Fibroblast of villous mesenchyme (primary cell): ENCODE measurements at places on chromosomes 11 and 22.

DNA sequence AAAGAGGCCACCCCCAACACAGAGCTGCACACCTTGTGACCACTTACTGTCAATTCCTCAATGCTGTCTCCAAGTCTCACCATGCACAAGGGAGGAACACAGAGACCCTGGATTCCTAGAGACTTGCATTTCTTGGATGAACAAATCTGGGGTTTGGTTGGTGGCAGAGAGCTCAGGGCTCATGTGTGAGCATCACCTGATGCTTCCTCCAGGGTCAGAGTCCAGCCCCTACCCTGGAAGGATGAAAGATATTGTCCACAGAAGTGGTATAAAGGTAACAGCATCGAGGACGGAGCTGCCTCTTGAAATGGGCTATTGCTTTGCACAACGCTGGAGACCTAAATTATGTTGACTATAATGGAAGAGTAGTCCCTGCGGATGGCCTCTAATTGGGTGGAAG lies 36.0 kb downstream of the GGTLC2 start:
- no peak for DNase-seq

GRCh38 chr11:83102834-83103233 lies 31.1 kb upstream of the RAB30 start:
- no peak for DNase-seq

DNA sequence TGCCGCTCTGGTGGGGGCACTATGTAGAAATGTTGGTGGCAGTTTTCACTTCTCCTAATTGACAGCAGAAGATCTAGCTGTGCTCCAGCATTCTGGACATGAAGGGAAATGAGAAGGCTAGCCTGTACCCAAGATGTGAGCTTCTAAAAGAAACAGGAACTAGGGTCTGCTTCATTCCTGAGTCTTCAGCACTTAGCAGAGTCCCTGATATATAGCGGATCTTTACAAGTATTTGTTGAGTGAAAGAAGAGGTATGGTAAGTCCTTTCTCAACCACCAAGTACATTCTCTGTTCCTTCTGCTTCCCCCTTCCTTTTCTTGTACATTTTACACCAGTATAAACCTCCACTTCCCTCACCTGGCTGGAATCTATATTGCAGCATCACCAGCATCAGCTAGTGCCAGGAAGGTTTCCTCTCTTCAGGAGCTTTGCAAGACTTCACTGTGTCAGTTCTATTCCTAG lies 408.3 kb upstream of the CADM1 start:
- DNase-seq: no peak

- DNase-seq: no peak
Observed at GRCh38 chr11:657691-658126, 20.6 kb downstream of the DRD4 start.

- DNase-seq: no peak
Observed at GRCh38 chr11:33855500-33855899, 36.4 kb downstream of the LMO2 start.

GRCh38 chr11:126834149-126834548 lies 166.4 kb downstream of the KIRREL3 start:
- peak; percentile 43 for DNase-seq

DNA sequence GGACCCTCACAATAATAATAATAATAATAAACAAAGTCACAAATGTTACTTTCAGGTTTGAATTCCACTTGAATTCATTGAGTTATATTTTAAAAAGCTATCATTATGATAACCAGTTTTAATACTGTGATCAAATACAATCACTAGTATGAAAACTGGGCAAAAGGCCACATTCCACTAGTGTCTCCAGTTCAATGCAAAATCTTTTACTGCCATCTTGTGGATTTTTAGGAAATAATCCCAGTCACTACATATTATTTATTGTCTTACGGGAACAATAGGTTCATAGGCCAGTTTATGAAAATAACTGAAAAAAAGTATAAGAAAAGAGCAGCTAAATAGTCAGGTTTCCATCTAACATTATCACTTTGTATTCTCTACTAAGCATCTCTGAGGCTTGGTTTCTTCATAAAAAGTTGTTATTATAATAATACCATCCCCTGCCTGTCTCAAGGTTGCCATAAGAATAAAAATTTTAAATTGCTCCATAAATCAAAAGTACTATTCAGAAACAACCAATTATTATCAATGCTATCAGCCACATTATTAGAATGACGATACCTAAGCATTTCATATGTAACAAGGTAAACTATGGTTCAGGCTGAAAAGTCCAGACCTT lies 533.9 kb upstream of the CCDC90B start:
- DNase-seq: peak; percentile 62

- DNase-seq: peak; percentile 95
Observed at GRCh38 chr22:46085828-46086576, 64.3 kb upstream of the PPARA start.

- DNase-seq: no peak
Observed at GRCh38 chr22:21941921-21942320, 10.7 kb downstream of the PPM1F start.

DNA sequence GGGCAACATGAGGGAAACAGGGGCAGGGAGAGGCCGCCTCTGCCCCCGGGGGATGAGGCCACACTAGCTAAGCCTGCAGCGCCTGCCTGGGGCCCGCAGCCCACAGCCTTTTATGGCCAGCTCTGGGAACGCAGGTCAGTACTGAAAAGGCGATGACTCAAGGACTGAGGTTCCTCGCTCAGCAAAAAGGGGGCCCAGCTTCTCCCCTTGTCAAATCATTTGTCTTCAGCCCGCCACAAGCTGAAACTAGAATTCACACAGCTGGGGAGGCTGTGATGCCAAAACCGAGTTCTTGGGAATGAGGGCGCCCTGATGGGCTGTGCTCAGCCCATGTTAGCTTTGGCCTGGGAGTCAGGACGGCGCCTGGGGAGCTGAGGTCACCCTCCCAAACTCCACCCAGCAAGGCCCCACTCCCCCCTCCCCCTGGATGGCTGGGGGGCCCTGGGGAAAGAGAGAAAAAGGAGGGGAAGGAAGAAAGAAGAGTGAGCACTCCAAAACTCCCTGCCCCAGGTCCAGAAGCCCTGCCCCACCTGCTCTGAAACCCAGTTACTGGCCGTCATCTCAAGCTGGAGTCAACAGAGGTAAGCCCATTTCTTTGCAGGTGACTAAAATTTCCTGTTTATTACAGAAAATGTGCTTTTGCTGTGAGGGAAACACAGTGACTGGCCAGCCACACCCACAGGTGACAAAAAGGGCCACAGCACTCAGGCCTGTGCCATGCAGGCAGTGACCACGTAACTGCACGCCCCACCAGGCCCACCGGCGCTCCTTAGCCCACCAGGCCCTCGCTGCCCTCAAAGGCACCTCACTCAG lies 13.7 kb downstream of the EHD1 start:
- DNase-seq: peak; percentile 94

GRCh38 chr11:7246179-7246578 lies 5.5 kb upstream of the SYT9 start:
- DNase-seq: no peak

GRCh38 chr11:82992223-82992622 lies 79.5 kb downstream of the RAB30 start:
- no peak for DNase-seq

GRCh38 chr22:36839356-36840073 lies 21.3 kb upstream of the NCF4 start:
- DNase-seq: no peak

DNA sequence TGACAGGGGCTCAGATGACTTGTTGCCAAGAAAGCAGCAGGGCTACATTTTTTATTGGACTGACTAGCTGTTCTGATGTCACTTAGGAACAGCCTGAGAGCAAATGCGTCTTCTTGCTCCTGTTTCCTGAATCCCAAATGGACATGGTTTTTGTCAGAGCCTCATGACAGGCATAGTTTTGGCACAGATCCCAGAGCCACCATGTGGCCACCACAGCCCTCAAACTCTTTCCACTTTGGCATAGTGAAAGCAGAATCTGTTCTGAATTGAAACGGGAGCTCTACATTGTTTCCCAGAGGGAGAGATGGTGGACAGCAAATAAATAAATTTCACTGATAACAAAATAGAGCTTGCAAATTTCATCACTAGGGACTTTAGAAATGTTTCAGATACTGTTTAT lies 222.2 kb downstream of the C11orf87 start:
- DNase-seq: no peak

- no peak for DNase-seq
Observed at GRCh38 chr11:43410394-43410793, 51.7 kb downstream of the TTC17 start.

DNA sequence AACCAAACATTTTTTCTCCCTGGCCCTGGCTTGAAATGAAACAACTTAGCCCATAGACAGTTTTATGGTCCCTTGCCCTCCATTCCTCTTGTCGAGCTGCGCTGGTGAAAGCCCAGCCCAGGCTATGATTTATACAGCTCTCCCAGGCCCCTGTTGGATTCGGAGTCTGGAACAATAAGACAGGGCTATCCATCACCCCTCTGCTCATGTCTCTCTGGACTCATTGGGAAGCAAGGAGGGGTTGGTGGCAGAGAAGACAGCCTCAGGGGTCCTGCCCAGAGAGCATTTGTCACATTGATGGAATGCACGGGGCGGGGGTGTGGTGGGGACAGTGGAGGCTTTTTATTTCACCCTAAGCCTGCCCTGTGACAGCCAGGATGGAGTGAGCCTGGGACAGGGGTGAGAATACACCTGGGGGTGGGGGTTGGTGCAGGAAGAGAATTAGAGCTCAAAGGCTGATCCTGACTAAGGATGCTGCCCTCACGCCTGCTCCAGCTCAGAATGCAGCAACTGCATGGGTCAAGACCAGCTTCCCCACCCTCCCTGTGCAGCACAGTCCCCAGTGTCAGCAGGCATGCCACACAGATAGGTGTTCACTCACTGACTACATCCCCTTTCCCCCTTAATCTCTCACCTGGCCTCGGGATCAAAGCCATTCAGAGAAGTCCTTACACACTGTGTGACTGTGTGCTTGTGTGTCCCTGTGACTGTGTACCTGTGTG lies 10.0 kb upstream of the PKNOX2 start:
- DNase-seq: no peak

DNA sequence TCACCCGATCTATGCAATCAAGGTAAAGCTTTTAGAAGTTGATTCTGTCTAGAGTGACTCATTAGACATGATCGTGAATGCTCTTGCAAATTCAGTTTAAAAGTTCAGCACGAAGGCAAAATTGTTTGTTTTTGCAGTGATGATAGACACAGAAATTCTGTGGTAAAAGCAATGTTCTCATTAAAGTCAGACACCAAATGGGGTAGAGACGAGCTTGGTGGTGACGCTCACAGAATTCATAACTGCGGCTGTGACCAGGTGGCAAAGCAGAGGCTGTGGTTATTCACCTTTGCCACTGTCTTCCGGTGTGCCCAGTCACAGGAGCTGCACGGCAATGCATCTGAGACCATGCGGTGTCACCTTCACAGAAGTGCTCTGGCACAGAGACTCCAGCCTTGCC lies 83.4 kb downstream of the WNT7B start:
- no peak for DNase-seq

GRCh38 chr11:84930863-84931262 lies 696.3 kb downstream of the DLG2 start:
- DNase-seq: no peak

DNA sequence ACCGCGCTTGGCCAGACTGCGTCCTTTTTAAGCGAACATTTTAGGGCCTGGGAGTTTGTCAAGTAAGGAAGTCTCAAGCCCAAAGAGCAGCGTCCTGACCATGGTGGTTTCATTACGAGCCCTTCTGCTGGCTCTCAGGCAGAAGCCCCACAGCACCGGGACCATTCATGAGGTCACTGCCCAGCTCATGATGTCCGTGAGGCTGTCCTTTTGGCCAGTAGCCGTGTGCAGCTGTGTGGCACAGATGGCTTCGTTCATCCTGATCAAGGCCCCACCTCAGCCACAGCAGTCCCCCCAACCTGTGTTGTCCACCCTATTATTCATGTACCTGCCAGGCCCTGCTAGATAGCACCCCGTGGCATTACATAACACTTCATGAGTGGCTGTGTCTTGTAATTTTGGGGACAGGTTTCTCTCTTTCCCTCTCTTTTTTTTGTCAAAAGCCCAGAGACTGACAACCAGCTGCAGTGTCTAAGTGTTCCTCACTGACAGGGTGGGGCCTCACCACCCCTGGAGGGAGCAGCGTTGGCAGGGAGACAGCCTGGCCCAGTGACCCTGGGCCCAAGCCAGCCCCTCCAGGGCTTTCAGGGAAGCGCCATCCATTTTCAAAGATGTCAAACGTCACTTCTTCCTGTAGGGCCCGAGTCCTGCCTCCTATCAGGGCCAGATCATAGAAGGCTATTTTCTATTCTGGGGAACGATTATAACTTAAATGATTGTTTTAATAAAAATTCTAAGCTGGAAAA lies 21.8 kb upstream of the CABP7 start:
- DNase-seq: no peak

- DNase-seq: peak; percentile 32
Observed at GRCh38 chr11:63770763-63771162, 2.2 kb upstream of the ZFTA start.

DNA sequence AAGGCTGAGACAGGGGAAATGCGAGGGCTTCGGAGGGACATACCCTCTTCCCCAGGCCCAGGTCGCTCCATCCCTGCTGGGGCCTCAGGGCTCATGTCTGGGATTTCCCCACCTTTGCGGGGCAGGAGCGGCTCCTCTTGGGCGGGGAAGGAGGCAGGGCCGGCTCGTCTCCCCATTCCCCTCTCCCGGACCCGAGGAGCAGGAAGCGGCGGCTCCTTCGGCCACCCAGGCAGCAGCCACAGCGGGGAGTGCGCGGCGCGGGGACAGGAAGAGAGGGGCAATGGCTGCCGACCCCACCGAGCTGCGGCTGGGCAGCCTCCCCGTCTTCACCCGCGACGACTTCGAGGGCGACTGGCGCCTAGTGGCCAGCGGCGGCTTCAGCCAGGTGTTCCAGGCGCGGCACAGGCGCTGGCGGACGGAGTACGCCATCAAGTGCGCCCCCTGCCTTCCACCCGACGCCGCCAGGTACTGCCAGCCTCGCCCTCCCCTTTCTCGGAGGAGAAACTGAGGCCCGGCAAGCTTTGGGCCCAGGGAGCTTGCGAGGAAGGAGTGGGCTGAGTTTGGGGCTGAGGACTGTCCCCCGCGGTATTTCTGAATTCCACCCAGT lies at the start of gene ANKK1:
Gene ANKK1 (plus strand): TSS at position 175 of the 607 bp plus-strand sequence. CDS start 106 bp downstream, at position 281.
- DNase-seq: no peak

GRCh38 chr22:26502688-26503561 lies 9.3 kb downstream of the TFIP11 start:
- DNase-seq: peak; percentile 59

DNA sequence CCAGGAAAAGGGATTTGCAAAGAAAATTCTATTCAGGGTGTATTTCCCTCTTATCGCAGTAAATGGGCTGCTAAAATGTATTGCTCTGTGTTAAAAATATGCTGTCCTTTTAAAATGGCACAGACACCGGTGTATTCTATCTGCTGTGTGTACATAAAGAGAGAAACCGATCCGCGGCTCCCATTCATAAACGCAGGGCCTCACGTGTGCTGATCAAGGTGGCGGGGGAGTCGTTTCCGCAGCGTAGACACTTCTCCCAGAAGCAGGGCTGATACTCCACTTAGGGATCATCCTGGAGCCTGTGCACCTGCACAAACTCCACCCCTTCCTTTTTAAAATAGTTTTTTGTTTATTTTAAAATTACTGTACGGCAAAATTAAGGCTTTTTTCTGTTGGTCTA lies 26.1 kb upstream of the IGSF9B start:
- no peak for DNase-seq

DNA sequence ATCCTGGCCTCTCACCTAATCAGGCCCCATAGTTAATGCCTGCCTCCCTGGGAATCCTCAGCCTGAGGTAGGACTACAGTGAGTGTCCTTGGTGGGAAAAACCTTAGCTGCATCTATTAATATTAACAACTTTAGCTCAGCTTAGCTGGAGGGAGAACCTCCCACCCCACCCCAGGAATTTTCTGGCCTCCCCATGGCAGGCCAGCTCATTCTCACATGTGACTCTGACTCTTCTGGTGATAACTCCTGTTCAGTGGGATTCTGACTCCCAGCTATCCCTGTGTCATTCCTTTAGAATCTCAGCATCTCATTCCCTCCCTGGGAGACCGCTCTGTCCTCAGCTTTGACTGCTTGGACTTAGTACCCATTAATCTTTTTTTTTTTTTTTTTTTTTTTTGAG lies 14.5 kb downstream of the ART5 start:
- peak; percentile 55 for DNase-seq
